DMS79 (cell line): ENCODE measurements at places on chromosomes 5 and 9.

GRCh38 chr5:87410931-87411330 is 1.8 kb downstream of the CCNH start:
- no peak for DNase-seq

DNA sequence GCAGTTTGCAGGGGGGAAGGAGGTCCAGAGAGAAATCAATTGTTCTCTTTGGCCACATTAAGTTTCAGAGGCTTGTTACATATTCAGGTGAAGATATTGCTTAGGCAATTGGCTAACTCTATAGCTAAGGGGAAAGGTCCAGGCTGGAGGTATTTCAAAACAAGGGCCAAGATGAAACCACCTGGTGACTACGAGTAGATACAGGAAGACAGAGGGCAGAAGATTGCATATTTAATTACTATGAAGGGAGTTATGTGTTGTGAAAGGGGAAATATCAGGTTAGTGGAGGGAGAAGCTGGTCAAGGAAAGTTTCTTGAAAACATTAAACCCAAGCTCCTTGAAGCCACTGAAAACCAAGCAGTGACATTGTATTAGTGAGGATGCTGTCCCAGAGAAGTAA is 1.9 kb upstream of the RAD23B start:
- DNase-seq = no peak

- DNase-seq = no peak
These were observed 380.7 kb upstream of the IRX1 start for GRCh38 chr5:3214838-3215374.

DNA sequence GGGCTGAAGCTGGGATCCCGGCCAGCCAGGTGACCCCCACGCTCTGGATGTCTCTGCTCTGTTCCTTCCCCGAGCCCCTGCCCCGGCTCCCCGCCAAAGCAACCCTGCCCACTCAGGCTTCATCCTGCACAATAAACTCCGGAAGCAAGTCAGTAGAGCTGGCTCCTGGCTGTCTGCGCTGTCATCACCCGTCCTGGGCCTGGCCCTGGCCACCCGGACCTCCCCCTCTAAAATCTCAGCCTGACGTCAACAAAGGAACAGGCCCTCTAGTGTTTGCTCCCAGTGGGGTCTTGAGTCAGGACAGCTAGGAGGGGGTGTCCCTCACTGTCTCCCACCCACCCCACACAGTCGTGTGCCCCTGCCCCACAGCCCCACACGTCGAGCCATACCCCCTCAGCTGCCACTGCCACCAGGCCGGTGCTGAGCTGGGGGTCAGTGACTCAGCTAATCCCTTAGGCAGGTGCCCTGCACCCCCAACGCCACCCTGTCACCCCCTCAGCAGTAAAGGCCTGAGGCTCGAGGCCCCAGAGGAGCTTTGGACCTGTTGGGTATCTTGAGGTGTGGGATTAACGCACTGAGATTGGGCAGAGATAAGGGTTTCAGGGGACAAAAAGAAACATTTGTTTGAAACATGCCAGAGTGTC is 1.1 kb upstream of the LCNL1 start:
- no peak for DNase-seq

DNA sequence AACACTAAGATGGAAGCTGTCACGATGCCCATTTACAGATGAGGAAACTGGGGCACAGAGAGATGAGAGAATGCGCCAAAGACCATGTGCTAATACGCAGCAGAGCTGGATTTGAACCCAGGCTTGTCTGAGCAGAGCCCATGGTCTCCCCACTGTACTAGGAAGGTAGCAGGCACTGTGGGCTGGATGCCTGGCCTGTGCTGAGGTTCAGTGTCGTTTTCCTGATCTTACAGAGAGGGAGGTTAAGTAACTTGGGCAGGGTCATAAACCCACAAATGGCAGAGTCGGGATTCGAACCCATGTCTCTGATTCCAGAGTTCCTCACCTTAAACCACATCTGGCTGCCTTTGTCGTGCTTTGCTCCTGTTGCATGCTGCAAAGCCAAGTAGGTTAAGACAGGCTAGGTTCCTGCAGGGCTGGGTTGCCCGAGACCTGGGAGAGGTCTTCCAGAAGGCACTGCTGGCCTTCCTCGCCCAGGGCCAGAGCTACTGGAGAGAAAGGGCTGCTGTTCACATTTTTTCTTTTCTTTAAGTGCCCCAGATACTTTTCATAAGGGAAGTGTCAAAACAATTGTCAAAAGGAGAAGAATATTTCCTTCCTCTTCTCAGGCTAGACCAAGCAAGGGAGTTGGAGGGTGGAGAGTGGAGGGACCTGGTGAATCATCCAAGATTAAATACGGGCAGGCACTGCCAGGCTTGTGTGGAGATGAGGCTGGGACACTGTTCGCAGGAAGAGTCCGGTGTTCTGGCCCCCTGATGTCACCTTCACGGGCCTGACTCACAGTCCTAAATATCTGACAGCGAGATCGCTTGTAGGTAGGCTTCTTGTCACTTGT is 3.2 kb downstream of the NEK6 start:
- no peak for DNase-seq

- DNase-seq = no peak
These were observed 187.1 kb upstream of the SPEF2 start for GRCh38 chr5:35430381-35431162.

GRCh38 chr5:169592937-169593650 is 9.5 kb downstream of the SPDL1 start:
- DNase-seq = no peak

GRCh38 chr5:150317048-150318003 is 14.6 kb upstream of the ARSI start:
- DNase-seq = no peak

- DNase-seq = no peak
These were observed 56.5 kb upstream of the SEMA6A start for GRCh38 chr5:116631147-116631546.

- no peak for DNase-seq
These were observed 98.0 kb downstream of the ATPSCKMT start for GRCh38 chr5:10151656-10152055.

GRCh38 chr9:116656501-116656971 is 30.6 kb upstream of the TRIM32 start:
- DNase-seq = no peak

DNA sequence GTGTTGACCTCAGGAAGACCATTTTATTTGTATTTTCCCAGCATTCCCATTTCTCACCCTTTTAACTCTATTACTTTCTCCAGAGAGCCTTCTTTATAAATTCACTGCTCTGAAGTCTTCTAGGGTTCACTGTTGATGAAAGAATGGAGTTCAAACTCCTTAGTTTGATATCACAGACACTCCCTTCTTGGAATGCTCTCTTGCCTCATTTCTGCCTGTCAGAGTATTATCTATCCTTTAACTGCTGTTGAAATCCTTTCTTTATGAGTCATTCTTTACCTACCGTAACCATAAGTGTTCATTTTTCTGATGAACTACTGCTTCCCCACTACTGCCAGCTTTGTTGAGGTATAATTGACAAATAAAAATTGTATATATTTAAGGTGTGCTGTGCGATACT is 4.3 kb downstream of the RIC1 start:
- DNase-seq = no peak

GRCh38 chr9:128724744-128725211 is 851 bp upstream of the ZDHHC12 start:
- DNase-seq = no peak

DNA sequence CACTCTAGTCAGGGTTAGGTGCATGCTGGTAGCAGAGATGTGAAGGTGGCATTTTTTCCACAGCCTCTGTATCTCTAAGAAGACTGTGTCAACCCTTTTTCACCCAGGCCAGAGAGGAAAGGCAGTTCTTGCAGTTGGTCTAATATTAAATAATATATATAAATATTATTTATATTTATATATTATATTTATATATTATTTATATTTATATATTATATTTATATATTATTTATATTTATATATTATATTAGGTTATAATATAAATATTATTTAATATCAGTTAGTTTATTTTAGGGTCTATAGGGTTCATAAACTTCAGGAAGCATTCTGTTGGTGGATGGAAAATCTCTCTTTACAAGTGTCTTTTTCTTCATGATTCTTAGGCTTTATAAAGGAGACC is 218.6 kb upstream of the DMRTA1 start:
- DNase-seq = no peak

- DNase-seq = no peak
These were observed 99.2 kb downstream of the ADCY2 start for GRCh38 chr5:7495131-7495517.

DNA sequence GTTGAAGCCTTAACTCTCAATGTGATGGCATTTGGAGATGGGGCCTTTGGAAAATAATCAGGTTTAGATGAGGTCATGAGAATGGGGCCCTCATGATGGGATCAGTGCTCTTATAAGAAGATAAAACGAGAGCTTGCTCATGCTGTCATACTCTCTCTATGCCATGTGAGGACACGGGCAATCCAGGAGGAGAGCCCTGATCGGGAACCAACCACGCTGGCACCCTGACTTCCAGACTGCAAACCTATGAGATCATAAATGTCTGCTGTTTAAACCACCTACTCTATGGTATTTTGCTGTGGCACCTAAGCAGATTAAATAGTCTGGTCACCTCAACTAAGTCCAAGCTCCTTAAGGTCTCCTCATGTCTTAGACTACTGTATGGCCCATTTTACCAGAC is 10.0 kb downstream of the HMGCS1 start:
- DNase-seq = no peak

- DNase-seq = no peak
These were observed 6.9 kb downstream of the SUSD1 start for GRCh38 chr9:112168197-112168596.

- no peak for DNase-seq
These were observed 3.9 kb upstream of the RALGDS start for GRCh38 chr9:133124907-133125275.

DNA sequence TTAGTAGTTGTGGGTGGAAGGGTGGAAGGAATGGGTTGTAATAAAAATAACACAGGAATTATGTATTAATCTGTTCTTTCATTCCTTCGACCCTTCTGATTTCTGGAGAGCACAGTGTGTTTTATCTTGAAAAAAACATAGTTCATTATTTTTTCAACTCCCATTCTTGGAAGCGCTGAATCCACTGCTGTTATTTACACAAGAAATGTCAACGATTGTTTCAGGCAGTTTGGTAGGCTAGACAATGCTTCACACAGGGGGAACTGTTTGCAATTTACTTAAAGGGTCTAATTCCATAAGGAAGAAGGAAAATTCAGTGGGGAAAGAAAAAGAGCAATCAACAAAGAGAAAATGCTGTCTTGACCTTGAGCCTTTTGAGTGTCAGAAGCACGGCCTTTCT is 142.9 kb downstream of the TLE1 start:
- DNase-seq = no peak

GRCh38 chr5:156479849-156480248 is 152.9 kb downstream of the SGCD start:
- no peak for DNase-seq

GRCh38 chr5:32505756-32506155 is 61.2 kb upstream of the ZFR start:
- no peak for DNase-seq

- DNase-seq = no peak
These were observed 4.5 kb upstream of the CDX1 start for GRCh38 chr5:150162142-150162513.

- DNase-seq = no peak
These were observed 159.1 kb downstream of the LRRC70 start for GRCh38 chr5:62737766-62738165.

GRCh38 chr5:91235271-91235694 is 147.8 kb downstream of the ARRDC3 start:
- no peak for DNase-seq

GRCh38 chr9:133029994-133030316 is 842 bp upstream of the GTF3C5 start:
- DNase-seq = no peak

DNA sequence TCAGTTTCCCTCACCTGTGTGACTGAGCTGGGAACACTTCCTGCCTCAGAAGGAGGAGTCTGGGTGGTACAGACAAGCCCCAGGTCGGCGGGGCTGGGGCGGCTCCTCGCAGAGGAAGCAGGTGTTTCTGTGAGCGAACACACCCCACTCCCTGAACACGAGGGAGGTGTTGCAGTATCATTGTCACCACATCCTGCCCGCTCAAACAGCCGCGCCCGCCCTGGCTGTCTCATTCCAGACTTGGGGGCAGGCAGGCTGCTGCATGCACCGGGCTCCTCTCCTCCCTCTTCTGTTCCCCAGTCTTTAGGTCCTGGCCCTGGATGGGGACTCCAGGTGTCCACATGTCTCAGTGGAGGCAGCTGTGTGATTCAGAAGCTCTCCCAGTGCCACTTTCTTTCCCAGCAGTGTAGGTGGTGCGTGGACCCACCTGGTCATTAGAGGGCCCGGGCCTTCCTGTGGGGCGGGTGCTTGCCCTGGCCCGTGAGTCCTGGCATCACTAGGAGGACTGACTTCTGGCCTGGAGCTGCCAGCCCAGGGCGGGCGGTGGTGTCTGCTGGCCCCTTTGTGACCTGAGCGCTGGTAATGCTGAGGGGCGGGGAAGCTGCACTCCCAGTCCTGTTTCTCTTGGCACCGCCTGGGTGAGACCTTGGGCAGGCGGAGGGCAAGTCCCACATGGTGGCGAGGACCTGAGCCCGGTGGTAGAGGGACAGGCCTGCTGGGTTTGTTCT is 18.3 kb upstream of the PHYHD1 start:
- DNase-seq = no peak

DNA sequence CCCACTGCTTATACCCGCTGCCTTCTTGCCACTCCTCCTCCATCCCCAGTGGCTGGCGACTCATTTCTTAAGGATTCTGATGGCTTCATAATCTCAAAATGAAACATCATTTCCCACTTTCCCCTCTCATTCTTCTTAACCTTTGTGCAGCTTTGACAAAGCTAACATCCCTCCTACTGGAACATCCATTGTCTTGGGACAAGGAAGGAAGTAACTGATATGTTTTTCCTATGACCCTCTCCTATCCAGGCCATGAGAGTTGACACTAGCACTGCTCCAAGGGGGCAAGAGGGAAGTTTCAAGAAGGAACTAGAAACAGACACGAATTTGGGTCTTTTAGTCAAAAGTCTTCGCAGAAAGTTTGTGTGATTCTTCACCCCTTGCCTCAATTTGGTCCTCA is 71.7 kb upstream of the SNX2 start:
- DNase-seq = no peak

DNA sequence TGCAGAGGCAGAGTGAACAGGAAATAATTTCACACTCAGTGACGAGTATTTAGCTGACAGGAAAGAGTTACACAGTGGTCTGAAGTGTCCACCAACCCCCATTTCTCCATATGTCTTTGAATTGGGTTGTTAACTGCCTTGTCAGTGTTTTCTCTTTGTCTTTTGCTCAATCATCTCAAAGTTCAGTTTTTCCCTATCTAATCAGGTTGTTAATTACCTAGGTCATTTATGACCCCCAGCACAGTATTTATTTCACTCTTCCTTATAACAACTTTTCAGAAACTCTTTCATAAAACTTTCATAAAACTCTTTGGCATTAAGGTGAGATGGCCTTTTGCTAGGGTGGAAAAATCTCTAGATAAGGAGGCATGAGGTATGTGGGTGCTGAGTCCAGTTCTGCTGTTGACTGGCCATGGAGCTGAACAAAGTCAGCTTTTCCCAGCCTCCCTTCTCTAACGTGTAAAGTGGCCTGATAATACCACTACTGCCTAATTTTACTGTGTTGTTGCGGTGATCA is 5.2 kb upstream of the ALDOB start:
- DNase-seq = no peak

DNA sequence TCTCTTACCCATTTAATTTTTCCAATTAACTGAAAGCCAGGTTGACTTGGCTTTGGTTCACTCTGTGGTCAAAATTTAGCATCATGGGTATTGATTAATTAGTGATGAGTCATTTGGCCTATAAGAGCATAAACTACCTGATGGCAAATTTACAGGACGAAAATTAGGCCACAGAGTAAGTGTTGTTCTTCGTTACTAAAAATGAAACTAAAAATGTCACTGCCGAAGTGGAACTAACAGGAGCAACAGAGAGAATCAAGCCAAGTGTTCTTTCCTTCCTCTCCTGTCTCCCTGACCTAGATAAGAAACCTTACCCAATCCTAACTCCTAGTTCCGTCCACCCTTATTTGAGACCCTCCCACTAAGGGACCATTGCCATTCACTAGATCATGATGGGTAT is 176.9 kb downstream of the RAB3C start:
- DNase-seq = no peak
